Activated T-helper 1 cell treated with anti-CD3 and anti-CD28 coated beads, Interleukin-2, amount 50 U/mL, for 16 hours (primary cell): ENCODE measurements at places on chromosomes 6 and 20.
A peak's percentile ranks its signal among the peaks of the same experiment; 100 is the strongest.

GRCh38 chr6:117169064-117169665 is 96.2 kb upstream of the VGLL2 start:
- DNase-seq, result no peak

DNA sequence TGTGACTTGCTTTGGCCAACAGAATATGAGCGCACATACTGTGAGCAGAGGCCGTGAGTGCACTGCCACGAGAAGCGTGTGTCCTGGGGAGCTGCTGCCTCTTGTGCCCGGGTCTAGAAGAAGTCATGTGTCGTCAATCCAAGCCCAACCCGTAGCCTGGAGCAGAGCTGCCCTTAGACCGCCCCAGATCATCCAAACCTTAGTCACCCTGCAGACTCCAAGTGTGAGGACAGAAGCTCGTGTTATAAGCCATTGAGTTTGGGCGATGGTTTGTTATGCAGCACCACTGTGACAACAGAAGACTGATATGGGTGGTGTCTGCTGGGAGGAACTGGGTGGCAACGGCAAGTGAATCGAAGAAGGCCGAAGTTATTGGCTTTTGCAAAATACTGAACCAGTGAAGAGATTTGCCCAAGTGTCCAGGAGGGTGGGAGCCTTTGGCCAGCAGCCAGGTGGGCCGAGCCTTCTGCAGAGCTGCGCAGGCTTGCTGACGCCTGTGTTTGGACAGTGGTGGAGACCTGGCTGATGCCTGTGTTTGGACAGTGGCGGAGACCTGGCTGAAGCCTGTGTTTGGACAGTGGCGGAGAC is 101.3 kb upstream of the SULF2 start:
- DNase-seq, result no peak

- DNase-seq, result peak; percentile 78
Measured at GRCh38 chr6:158653577-158654354, 3.9 kb downstream of the SYTL3 start.

DNA sequence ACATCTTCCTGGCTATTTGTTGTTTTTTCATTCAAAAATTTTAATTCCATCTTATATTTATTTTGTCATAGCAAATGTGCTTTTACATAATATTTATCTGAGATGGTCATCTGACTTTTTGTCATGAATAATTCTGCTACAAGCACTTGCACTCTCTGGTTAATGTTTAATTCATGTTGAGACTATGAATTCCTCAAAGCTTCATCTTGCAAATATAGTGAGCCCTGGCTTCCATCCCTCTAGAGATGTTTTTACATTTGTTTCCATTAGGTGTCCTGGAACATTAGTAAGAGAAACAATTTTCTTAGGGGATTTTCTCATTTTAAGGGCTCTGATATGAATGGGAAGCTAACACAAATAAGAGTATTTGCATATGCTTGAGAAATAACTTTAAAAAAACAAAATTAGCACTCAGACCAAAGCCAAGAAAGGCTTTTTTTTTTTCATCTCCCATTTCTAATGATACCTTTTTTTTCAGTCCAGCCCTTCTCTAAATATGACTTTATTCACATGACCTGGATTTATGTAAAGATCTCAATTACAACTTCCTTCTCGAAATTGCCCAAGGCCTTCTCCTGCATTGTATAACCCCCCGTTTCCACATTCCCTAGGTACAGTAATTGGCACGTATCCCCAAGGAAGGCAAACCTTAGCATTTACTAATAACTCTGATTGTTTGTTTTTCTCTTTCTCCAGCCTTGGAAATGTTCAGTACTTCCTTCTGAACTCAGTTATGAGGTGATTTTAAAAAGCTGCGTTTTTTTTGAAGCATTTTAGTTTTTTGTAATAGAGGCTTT is 797.0 kb upstream of the GJE1 start:
- no peak for DNase-seq

- DNase-seq, result no peak
Measured at GRCh38 chr6:110549277-110549676, 72.9 kb upstream of the SLC22A16 start.

DNA sequence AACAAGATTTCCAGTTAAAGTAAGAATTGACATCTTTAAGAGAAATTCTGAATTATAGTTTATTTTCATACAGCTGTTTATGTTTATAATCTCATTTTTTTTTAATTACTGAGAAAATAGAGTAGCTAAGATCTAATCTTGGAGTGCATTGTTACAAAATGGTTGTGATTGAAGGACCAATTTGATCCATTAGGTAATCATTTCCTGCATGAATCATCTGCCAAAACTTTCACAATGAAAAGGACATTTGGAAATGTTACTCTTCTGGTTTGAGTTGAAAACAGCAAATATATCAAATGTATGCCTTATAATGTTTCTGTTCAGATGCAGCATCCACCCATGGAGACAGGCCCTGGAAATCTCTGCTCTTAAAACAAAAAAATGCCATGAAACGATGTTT is 19.0 kb downstream of the TUBB2A start:
- no peak for DNase-seq

DNA sequence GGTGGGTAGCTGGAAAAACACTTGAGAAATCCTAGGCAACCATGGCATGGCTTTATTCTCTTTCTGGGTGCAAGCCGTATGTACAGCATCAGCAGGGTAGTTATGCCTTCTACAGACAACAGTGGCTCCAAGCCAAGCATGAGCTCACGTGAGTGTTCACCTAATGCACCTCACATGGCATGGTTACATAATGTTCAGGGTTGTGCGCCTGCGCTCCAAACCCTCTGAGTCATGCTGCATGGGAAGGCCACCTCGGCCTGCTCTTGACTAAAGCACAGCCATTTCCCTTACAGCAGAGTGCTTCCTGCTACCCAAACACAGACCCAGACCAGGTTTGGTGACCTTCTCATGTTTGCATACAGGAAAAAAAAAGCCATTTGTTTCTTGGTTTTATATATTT is 96.2 kb downstream of the VIP start:
- no peak for DNase-seq

GRCh38 chr6:140029551-140029950 is 655.1 kb upstream of the CITED2 start:
- no peak for DNase-seq

DNA sequence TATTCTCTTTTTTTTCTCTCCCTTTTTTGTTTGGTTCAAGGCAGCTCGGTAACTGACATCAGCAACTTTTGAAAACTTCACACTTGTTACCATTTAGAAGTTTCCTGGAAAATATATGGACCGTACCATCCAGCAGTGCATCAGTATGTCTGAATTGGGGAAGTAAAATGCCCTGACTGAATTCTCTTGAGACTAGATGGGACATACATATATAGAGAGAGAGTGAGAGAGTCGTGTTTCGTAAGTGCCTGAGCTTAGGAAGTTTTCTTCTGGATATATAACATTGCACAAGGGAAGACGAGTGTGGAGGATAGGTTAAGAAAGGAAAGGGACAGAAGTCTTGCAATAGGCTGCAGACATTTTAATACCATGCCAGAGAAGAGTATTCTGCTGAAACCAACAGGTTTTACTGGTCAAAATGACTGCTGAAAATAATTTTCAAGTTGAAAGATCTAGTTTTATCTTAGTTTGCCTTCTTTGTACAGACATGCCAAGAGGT is 10.6 kb downstream of the HEY2 start:
- DNase-seq, result no peak

- no peak for DNase-seq
Measured at GRCh38 chr20:17816804-17817587, 117.2 kb downstream of the BANF2 start.

GRCh38 chr20:10673176-10673841 is 490 bp downstream of the JAG1 start:
- no peak for DNase-seq

- no peak for DNase-seq
Measured at GRCh38 chr6:28811873-28812272, 111.9 kb downstream of the TRIM27 start.

- no peak for DNase-seq
Measured at GRCh38 chr20:48732081-48732829, 95.5 kb downstream of the PREX1 start.

DNA sequence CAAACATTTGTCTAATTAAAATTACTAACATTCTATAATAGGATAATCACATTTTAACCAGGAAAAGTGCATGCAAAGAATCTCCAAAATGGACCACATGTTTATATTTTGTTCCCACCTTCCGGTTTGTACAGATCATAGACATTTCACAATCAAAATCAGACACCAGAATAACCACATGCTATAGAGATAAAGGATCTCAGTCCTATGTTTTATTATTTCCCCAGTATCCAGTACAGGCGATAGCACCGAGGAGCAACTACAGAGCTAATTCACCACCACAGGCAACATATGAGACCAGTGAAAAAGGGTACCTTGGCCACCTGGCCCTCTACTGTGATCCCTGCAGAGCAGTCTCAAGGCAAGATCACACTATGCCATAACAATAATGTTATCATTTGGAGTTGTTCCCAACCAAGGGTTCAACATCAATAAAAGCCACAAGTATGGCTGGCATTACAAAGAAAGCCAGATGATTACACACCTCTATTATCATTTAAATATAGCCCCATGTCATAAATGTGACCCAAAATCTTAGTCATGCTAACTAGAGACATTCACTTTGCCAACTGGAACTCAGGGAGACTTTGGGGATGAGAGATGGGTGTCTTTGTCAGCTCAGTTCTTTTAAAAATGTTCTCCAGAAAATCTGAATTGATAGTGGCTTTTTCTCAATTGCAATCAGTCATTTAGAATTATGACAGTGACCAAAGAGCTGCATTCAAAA is 46.7 kb downstream of the RALGAPA2 start:
- no peak for DNase-seq
